ENCODE measurements at places on chromosomes 7 and 10.

- no peak for DNase-seq
Measured at GRCh38 chr10:130728531-130729215, 582.8 kb downstream of the TCERG1L start.

- no peak for DNase-seq
Measured at GRCh38 chr10:119852822-119853221, 19.8 kb downstream of the MCMBP start.

- no peak for DNase-seq
Measured at GRCh38 chr7:46651561-46652088, 730.6 kb upstream of the IGFBP3 start.

DNA sequence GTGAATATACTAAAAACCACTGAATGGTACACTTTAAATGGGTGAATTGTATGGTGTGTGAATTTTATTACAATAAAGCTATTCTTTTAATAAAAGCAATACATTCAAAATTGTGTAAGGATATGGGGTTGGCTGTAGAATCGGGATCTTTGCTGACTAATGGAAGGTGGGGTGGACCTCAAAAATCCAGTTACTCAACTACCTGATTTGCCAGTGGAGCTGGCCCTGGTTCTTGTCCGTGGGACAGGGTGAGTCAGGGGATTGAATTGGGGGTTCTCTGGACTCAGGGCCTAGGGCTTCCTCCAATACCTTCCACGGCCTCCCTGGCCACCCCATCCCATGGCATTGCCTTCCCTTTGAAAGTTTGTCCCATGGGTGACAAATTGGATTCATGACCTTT lies 13.5 kb upstream of the RABGEF1 start:
- no peak for DNase-seq

DNA sequence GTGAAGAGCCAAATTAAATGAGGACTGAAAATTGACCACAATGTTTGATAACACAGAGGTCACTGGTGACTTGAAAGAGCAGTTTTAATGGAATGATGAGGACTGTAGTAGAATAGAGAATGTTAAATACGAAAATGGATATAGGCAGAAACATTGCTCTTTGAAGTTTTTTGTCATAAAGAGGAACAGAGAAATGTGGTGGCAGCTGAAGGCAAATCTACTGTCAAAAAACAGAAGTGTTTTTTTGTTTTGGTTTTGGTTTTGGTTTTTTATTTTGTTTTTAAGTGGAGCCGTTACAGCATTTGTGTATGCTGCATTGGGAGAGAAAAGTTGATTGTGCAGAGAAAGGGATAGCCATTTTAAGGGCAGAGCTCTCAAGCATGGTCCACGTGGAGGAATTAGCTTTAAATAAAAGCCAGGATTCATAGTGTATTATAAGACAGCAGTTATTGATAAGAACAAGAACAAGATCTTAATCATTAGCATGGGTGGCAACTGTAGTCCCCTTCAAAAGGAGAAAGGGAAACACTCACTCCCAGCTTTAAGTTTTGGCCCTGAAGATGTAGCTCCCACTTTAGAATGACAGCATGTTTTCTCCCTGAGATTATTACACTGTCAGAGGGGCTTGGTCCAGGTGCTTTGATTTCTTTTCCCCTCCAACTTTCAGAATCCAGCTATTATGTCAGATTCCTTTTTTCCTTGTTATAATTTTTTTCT lies 156.7 kb upstream of the BET1 start:
- DNase-seq = no peak

GRCh38 chr7:80106498-80107113 lies 28.0 kb upstream of the GNAI1 start:
- DNase-seq = no peak

GRCh38 chr7:143492043-143492471 lies 14.4 kb downstream of the TAS2R41 start:
- peak; percentile 62 for DNase-seq

GRCh38 chr10:11961771-11962170 lies 80.8 kb downstream of the UPF2 start:
- DNase-seq = no peak

- DNase-seq = peak; percentile 42
Measured at GRCh38 chr7:1397491-1398327, 61.6 kb downstream of the MICALL2 start.

DNA sequence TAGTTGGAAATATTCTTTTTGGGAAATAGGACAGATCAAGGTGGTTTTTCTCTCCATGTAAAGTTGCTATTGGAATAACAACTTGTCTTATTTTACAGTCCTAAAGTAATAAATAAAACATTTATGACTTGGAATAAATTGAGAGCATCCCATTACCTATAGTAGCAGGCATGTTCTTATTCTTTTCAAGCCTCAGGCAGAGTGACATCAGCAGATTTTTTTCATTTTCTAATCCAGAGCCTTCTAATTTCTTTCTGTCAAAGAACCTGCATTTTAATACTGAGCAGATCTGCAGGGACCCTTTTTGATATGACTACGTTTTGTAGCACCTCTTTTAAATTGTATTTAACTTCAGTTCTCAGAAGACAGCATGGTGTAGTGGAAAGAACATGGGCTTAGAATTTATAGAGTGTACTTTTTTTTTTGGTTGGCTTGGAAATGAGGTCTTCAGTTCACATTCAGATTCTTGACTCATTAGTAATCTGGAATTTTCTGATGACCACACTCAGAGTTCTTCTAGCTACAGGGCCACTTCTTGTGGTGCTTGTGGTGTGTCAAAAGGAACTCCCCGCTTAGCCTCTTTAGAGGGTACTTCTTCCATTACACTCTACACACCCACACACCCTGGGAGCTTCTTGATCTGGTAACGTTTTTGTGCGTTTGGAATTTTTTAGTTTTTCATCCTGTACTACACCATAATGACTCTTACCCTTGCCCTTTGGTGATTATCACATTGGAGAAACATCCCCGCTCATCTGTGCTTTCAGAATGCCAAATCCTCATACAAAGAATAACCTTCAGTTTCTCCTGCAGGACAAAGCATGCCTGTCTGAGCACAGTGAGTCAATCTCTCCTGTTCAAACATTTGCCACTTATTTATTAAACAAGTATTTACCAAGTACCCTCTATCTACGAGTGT lies 34.6 kb downstream of the AGK start:
- peak; percentile 79 for DNase-seq

DNA sequence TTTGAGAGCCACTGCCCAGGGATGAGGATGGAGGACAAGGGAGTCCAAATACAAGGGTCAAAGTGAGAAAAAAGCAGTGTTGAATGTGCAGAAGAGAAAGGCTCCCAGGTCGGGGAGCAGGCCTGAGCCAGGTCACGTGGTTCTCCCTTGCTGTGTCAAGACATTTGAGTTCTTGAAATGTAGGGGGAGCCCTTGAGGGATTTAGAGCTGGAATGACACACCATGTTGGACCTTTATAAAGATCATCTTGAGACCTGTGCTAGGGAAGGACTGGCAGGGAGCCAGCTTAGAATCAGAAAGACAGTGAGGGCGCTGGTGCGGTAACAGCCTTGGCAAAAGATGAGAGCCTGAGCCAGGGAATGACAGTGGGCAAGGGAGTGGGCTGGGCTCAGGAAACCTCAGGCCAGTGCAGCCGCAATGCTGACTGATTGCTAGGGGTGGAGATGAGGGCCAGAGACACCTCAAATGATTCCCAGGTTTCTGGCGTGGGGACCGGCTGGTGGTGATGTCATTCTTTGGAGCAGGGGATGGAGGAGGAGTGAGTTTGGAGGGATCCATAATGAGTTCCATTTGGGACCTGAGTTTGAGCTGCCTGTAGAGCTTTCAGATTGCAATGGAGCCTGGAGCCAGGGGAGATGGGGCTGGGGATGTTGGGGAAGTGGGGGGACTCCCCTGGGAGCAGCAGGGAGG lies 120.1 kb downstream of the PTPN20 start:
- peak; percentile 64 for DNase-seq

- DNase-seq = no peak
Measured at GRCh38 chr7:140033036-140033435, 29.7 kb downstream of the PARP12 start.

GRCh38 chr7:109939207-109939606 lies 1151.7 kb upstream of the LRRN3 start:
- DNase-seq = no peak

DNA sequence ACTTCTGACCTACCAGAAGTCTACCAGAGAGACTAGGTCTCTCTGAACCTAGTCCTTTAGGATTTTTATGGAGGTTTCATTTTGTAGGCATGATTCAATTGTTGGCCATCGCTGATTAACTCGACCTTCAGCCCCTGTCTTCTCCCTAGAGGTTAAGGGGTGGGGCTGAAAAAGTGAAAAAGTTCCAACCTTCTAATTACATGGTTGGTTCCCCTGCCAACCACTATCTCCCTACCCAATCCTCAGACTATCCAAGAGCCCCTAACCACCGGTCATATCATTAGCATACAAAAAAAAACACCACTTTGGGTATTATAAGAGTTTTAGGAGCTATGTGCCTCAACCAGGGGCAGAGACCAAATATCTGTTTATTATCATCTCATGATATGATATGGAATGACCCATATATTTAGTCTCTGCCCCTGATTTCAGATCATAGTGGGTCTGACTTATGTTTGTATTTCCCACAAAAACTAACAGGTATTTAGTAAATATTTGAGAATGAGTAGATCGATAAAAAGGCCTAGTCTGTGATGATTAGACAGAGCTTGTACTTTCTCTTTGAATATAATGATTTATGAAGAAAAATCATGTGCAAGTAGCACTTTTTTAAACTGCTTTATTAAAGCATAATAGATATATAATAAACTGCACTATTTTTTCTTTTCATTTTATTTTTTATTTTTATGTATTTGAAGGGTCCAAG lies 35.8 kb downstream of the DNAJC9 start:
- DNase-seq = no peak

- peak; percentile 85 for DNase-seq
Measured at GRCh38 chr7:151566897-151567320, 47.2 kb upstream of the RHEB start.

DNA sequence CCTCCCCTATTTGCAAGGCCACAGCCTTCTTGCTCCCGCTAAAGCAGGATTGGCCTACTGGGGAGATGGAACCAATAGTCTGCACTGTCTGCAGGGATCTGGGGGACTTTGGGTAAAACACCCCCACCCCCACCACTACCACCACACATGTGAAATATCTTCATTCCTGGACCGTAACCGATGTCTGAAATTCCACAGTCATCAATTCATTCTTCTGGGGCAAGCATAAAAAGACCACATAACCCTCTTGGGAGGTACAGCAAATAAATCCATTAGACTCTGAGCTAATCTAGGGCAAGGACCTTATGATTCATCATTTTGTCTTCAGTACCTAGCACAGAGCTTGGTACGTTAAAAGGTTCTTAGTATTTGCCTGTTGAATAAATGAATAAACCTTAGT lies 307.8 kb downstream of the GPAM start:
- DNase-seq = peak; percentile 21

DNA sequence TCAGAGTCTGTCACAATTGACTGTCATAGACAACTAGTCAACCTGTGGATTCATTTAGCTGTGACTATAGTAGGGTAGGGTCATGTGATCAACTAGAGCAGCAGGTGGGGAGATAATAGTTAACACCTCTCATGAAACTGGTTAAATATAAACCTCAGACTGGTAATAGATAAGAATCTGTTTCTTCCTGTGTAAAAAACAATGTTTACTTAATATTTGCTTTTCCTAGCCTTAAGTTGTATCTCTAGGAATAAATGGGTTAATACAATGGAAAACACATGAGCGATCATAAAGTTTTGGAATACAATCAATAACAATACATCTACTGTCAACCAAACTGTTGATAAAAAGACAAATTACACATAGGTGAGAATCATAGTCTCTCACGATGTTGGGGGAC lies 43.4 kb upstream of the ITGB8 start:
- DNase-seq = no peak

GRCh38 chr7:64875658-64876406 lies 27.2 kb upstream of the ZNF273 start:
- no peak for DNase-seq

DNA sequence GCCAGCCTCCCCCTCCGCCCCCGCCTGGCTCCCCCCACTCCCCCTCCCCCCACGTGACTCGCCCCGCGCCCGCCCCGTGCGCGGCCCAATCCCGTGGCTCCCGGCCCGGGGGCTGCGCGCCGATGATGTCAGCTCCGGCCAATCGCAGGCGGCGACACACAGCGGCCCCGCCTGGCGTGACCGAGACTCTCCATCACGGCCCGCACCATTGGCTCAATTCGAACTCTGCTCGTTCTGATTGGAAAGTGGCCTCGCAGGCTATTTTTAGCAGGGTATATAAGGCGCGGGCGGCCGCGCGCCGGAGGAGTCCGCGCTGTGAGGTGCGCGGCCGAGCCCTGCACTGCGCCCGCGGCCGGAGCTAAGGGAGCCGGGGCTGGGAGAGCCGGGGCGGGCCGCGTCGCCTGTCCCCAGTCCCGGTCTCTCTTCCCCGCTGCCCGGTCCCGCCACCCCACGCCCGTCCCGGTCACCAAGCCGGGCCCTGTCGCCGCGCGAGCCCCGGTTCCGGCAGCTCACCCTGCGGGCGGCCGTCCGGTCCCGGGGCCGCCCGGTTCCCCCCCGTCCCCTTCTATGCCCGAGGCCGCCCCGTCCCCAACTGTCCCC lies 342 bp upstream of the KLF6 start:
- peak; percentile 100 for DNase-seq

DNA sequence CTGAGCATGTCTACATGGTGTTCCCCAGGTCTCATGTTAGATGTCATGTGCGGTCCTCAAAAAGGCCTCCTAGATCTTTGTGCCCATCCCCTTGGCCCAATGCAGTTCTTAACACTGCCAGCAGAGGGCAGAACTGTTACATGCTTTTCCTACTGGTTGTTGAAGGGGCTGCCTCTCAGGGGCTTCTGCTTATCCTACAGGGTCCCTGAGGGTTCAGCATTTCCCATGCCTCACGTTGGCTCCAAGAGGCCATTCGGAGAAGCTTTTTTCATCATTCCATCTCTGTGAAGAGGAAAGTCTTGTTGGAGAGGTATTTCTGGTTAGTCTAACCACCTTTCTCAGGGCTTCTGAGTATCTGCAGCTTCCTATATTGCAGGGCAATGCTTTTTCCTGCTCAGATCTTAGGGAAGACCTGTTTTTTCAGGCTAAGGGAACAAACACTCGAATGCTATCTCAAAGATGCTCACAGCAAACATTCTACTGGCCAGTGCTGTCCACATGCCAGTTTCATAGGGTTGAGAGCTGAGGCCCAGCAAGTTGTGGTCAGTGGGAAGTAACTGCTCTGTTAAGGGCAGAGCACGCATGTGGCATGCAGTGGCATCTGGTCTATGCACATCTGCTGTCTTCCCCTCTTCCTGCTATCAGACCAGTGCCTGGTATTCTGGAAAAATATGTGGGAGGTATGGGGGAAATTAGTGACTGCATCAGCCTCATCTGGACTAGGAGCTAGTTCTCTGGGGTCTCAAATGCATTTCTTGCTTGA lies 31.5 kb downstream of the MBL2 start:
- peak; percentile 68 for DNase-seq

GRCh38 chr7:37277513-37277912 lies 171.2 kb downstream of the ELMO1 start:
- DNase-seq = no peak

GRCh38 chr10:112637901-112638300 lies 190.9 kb downstream of the VTI1A start:
- DNase-seq = no peak

GRCh38 chr7:24882989-24883621 lies 96.9 kb downstream of the OSBPL3 start:
- peak; percentile 82 for DNase-seq

All from GM03348 (cell line).